ENCODE measurements at places on chromosomes 7 and 10.

DNA sequence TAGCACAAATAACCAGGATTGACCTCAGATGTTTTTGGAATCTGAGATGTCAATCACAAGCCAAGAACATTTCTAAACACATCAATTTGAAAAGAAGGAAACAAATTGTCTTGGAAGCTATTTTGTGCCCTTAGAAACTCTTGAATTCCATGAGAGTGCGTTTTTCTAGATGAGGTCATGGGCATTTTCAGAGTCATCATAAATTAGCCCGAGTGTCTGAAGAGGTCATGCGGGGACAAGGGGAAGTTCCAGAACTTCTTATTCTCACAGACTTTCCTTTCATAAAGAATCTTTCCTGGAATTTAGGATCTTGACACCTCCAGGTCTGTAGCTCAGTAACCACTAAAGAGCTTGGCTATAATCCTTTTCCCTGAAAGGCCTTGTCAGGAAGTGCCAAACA is 28.2 kb downstream of the IL2RA start:
- DNase-seq: no peak

DNA sequence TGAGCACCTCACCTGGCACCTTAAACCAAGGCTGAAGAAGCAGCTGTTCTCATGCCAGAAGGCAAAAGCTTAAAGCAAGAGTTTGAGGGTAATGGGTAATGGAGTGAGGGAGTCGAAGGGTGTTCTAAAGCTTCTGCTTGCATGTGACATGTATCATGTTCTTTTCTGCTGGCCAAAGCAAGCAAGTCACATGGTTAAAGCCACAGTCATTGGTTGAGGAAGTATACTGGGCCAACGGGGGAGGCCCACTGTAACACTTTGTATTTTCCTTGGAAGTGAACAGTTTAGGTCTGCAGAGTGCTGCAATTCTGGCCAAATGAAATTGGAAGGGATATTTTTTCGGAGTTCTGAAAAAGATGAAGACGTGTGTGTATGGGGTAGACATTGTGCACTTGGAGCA is 75.7 kb downstream of the REEP3 start:
- DNase-seq: no peak

GRCh38 chr10:30662814-30663213 is 33.3 kb upstream of the LYZL2 start:
- no peak for DNase-seq

DNA sequence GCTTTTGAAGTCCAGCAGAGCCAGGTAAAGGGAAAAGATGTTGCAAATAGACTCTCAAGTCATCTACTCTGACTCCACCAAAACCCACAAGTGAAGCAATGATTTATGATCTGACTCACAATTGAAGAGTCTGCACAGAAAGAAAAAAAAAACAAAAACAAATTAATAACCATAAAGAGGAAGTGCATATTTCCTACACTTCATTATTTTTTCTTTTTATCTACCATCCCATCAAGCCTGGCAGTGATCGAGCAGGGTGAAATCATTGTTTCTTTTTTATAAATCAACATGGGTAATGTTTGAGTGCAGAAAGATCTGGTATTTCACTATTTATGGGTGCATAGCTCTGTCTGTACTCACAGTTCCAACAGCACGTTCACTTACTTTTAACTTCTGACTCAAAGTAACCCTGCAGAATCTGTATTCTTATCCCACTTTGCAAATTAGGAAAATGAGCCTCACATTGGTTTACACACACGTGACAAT is 829.0 kb downstream of the TNS3 start:
- DNase-seq: peak; percentile 77

DNA sequence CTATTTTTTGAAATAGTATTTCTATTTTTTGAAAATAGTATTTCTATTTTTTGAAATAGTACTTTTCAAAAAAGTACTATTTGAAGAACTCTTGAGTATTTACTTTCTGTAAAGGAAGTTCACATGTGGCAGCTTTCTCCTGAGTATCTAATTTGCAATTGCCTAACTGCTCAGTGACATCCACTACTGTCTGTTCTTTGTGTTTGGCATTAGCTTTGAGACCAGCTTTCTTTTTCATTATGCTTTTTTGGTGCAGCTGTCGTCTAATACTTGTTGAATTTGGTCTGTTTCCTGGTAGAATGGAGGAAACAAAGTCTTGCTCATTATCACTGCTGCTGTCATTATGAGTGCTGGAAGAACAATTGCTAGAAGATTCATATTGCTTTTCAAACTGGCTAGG is 99.1 kb downstream of the BMPR1A start:
- no peak for DNase-seq

GRCh38 chr7:134086998-134087735 is 40.0 kb upstream of the LRGUK start:
- DNase-seq: no peak

- DNase-seq: no peak
Measured at GRCh38 chr10:88680958-88681357, 16.7 kb downstream of the LIPF start.

GRCh38 chr10:59366290-59366689 is 3.9 kb upstream of the FAM13C start:
- no peak for DNase-seq

- no peak for DNase-seq
Measured at GRCh38 chr10:664301-664700, 25.2 kb downstream of the DIP2C start.

- DNase-seq: peak; percentile 47
Measured at GRCh38 chr7:28573059-28573553, 160.8 kb downstream of the CREB5 start.

DNA sequence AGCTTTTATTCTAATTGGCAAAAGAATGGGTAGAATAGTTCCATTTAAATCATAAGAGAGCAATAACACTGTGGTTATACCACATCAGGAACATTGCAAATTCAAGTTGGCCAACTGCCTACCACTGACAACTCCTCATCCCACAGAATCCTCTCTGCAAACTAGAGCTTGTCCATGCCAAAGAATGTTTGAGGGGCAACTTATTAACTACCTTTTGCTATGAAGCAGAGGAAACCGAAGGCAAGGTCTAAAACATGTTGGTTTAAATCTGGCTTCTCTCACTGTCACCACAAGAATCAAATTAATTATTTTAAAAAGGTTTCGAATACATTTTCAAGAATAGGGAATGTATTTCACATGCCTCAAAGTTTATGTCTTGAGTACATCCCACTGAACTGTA is 36.0 kb downstream of the RHOBTB1 start:
- no peak for DNase-seq

GRCh38 chr10:123645016-123645415 is 21.1 kb upstream of the GPR26 start:
- no peak for DNase-seq

DNA sequence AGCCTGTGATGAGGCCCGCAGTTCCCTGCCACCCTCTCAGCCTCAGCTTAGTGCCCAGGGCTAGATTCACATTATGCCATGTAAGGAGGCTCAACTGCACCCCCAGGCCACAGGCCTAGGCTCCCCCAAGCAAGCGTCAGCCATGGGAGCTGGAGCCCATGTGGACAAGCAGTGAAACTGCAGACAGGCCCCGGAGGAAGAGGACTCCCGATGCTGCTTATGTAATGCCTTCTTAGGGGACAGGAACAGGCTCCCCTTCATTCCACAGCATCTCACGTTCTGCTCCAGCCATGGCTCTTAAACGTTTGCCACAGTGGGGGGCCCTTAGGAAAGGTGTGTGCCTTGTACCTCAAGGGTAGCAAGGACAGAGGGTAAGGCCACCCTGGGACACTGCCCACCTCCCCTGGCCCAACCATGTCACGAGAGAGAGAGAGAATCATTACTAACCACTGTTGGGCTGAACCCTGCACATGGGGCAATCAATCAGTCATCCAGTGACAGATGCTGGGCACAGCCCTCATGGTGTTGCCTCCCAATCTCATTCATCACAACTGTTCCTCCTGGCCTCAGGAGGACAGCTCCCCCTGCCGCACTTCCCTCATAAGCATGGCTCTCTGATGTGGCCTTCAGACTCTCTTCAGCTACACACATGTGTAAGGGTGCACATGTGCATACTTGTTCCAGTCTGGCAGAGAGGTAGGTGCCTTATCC is 263.0 kb downstream of the GRID1 start:
- DNase-seq: no peak

GRCh38 chr10:48467669-48468068 is 137.2 kb downstream of the ARHGAP22 start:
- DNase-seq: no peak

DNA sequence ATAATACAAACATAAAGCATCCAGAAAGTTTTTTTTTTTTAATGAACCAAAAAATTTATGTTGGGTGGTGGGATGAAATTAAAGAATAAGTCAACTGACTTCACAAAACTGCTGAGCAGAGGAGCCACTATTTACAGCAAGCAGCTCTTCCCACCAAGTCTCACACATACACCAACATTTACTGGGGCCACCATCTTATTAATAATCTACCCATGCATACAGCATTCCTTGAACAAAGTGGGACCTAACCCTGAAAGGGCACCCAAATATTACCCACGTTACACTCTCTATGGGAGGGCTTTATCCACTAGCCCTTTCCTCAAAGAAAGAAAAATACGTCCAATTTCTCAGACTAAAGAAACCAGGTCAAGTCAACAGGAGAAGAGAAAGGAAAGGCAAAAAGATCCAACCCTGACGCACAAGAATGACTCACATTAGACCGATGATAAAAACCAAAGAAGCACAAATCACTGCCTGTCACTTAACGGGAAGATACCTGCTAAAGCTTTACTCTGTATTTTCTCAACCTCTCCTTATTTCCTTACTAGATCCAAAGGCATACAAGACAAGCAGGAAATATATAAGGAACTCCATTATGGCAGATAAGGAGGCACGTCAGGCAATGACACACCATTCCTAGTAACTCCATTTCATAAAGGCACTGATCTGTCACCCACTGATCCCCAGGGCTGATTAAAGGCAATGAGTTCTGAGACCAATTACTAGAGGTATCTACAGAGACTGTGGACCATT is 141.8 kb upstream of the ASAH2 start:
- no peak for DNase-seq

- no peak for DNase-seq
Measured at GRCh38 chr10:5609952-5610616, 56.3 kb downstream of the ASB13 start.

Data from IMR-90 (cell line).